Stimulated activated CD4-positive, alpha-beta T cell treated with anti-CD3 and anti-CD28 coated beads, Interleukin-2, amount 100 ng/mL, for 4 hours (primary cell): ENCODE measurements at places on chromosomes 6 and 20.

DNA sequence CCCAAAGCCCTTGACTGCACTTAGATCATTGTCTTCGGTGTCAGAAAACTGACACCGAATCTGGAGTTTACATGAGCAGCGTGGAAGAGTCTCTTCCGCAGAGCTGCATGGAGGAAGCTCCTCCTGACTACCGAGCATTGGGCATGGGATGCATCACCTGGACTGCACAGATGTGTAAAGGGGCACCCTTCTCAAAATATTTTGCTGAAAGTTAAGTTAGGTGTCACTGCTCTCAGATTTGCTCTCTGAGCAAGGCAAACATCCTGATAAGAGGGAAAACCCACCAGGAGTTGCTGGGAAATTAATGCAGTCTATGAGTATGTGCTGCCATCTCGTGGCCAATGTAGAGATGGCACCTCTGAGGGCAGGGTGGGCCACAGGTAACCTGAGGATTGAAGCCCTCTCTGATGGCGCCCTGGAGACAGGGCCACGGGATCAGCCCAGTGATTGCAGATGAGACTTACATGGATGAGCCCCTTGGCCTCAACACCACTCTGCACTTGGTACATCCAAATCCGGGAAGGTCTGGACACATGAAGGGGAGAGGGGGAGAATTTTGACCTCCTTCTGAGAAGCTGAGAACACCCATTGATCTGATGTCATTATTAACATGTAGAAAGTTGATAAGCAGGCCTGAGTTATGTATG, 129.9 kb downstream of the LPA start:
- DNase-seq = peak; percentile 28

- no peak for DNase-seq
These were observed 57.6 kb upstream of the SLC23A2 start for GRCh38 chr20:5058873-5059272.

DNA sequence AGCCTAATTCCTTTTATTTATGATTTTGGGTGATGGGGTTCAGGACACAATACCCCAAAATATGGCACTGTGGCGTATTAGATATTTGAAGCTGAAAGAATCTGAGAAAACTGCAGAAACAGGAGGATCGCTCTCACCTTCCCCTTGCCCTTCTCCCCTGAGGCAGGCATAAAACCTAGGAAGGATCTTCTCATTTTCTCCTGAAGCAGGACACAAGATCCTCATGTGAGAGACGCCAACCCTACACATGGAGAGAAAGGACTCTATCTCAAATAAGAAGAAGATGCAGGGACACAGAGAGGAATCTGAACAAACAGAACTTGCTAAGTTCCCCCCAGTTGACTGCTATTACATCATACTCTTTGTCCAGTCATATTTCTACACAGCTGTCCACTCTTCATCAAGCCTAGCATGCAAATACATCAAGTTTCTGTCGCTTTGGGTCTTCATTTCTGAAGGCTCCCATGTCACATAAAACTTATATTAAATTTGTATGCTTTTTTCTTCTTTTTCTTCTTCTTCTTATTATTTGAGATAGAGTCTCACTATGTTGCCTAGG, 109.0 kb downstream of the DTNBP1 start:
- no peak for DNase-seq

DNA sequence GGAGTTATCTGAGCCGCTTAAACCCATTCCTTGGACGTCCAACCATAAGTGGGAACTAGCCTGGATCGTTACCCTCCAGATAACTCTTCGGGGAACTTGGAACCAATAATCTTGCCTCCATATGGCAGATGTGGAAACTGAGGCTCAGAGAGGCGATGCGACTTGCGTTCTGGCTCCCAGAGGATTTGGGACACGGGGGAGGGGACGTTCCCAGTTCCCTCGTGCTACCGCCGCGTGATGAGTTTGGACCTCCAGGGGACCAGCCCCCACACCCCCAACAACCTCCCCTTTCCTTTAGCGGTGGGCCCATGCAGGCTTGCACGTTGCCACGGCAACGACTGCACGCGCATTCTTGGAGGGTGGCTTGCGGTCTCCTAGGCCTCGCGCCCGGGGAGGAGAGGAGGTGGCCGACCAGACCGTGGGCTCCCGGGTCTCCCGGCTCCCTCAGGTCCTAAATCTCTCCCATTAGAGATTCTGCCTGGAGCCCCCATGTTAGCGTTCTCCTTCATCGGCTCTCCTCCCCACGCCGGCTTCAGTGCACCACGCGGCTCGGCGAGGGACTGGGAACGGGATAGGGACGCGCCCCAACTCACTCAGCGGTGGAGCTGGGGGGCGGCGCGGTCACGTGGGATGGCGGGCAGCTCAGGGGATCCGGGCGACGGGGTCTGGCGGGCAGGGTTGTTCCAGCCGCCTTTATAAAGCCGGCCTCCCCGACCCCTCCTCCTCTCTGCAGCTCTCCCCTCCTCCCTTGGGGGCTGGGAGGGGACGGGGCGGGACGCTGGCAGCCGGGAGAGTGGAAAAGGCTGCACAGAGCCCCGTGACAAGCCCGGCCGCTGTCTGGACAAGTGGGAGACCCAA, at the start of gene PLTP:
Gene PLTP (minus strand): TSS at position 670 of the 858 bp plus-strand sequence. CDS start 703 bp downstream, outside the sequence.
- no peak for DNase-seq

- no peak for DNase-seq
These were observed 279.5 kb upstream of the RNF217 start for GRCh38 chr6:124682751-124683150.

DNA sequence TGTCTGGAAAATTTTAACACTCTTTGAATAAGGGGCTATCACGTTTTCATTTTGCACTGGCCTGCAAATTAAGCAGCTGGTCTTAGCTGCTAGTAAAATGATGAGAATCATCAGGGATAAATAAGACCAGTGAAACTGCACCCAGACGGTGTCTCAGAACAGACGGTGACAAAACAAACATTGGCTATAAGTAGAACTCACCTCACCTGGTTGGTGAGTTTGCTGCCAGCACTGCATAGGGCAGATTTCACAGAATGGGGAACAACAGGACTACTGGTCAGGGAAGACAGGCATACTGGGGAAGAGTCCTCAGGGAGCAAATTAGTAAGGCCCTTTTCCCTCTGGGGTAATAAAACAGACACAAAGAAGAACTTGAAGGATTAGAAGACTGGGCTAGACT, 175.9 kb upstream of the CITED2 start:
- no peak for DNase-seq

GRCh38 chr6:133740816-133741215, 148.1 kb upstream of the TCF21 start:
- DNase-seq = no peak

- no peak for DNase-seq
These were observed 4.4 kb downstream of the FOXF2 start for GRCh38 chr6:1393641-1394283.

GRCh38 chr6:144989319-144990107, 704.4 kb downstream of the UTRN start:
- no peak for DNase-seq

DNA sequence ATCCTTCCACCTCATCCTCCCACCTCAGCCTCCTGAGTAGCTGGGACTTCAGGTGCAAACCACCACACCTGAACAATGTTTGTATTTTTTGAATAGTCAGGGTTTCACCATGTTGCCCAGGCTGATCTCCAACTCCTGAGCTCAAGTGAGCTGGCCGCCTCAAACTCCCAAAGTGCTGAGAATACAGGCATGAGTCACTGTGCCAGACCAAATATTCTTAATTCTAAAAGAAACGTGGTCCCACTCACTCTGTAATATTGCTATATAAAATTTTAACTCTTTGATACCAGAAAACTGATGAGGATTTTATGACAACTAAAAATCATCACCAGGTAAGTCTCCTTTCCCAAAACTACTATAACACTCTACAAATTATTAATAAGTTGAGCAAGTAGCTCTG, 716.8 kb upstream of the GJE1 start:
- DNase-seq = no peak
